A549 treated with Hydrocortisone at 1 μM for 4 hours (cell line): ENCODE measurements at places on chromosomes 16 and 17. TPM values are rescaled to one million over a fixed set of nuclear protein-coding genes. Genes with fewer than 3 reads are reported as not detected.

EVPLL gene
- total RNA-seq = not detected in 5 replicates

MEOX1 gene
- total RNA-seq = not detected in 5 replicates

CSH1 gene
- total RNA-seq = not detected in 5 replicates

OSBPL7 gene
- total RNA-seq = 12.4 to 17.9 TPM (median 14.5 TPM) in 5 replicates

IL21R gene
- 0.03 TPM in 2 of 5 replicates, not detected in the others for total RNA-seq

MT1G gene
- total RNA-seq = not detected in 5 replicates

CCL7 gene
- total RNA-seq = 0.14 to 0.24 TPM (median 0.21 TPM) in 3 of 5 replicates, not detected in the others

GPR142 gene
- not detected in 5 replicates for total RNA-seq

MYH13 gene
- 0.01 to 0.02 TPM in 2 of 5 replicates, not detected in the others for total RNA-seq

LONP2 gene
- total RNA-seq = 23.4 to 38.2 TPM (median 29.8 TPM) in 5 replicates

DPEP1 gene
- 0.64 to 1.4 TPM (median 1.1 TPM) in 5 replicates for total RNA-seq

FMNL1 gene
- 33.0 to 34.4 TPM (median 33.5 TPM) in 5 replicates for total RNA-seq

ZNF652 gene
- 6.7 to 9.5 TPM (median 9.0 TPM) in 5 replicates for total RNA-seq

ST6GALNAC2 gene
- total RNA-seq = 0.23 to 0.58 TPM (median 0.53 TPM) in 5 replicates

HSPB9 gene
- not detected in 5 replicates for total RNA-seq
